Vagina (tissue), 2 donors: ENCODE measurements at places on chromosomes 12 and 14.

GRCh38 chr14:95380350-95381042 is 60.8 kb upstream of the CLMN start:
- no peak for DNase-seq

GRCh38 chr12:112167718-112168525 is 42.6 kb downstream of the TRAFD1 start:
- DNase-seq, result no peak

DNA sequence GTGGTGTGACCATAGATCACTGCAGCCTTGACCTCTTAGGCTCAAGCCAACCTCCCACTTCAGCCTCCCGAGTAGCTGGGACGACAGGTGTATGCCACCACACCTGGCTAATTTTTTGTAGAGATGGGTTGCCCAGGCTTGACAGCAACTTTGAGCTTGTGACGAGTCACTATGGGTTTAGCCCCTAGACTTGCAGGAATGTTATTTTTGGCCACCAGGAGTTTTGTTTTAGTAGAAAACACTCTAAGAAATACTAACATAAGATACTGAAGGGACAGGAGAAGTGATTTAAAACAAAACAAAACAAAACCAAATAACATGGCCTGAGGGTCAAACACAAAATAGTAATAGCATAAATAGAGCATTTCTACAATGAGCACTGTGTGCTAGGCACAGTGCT is 26.4 kb downstream of the SETD3 start:
- DNase-seq, result no peak

GRCh38 chr12:2834581-2835491 is at the start of gene NRIP2:
Gene NRIP2 (minus strand): TSS chr12:2835035. CDS start chr12:2834983, 52 bp downstream.
- DNase-seq, result peak; percentile 83

DNA sequence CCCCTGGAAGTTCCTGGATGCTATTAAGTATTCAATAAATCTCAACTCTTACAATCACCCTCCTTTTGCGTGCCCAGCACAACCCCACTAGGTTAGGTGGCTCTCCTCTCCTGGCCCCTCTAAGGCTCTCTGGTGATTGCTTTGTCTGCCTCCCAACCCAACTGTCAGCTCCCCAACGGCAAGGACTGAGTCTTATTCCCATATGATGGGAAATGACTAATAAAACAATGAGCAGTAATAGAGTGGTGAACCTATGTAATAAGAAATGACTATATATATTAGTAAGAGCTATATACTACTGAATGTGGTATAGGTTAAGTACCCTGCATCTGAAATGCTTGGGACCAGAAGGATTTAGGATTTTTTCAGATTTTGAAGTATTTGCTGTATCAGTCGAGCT is 8.1 kb downstream of the APPL2 start:
- no peak for DNase-seq

DNA sequence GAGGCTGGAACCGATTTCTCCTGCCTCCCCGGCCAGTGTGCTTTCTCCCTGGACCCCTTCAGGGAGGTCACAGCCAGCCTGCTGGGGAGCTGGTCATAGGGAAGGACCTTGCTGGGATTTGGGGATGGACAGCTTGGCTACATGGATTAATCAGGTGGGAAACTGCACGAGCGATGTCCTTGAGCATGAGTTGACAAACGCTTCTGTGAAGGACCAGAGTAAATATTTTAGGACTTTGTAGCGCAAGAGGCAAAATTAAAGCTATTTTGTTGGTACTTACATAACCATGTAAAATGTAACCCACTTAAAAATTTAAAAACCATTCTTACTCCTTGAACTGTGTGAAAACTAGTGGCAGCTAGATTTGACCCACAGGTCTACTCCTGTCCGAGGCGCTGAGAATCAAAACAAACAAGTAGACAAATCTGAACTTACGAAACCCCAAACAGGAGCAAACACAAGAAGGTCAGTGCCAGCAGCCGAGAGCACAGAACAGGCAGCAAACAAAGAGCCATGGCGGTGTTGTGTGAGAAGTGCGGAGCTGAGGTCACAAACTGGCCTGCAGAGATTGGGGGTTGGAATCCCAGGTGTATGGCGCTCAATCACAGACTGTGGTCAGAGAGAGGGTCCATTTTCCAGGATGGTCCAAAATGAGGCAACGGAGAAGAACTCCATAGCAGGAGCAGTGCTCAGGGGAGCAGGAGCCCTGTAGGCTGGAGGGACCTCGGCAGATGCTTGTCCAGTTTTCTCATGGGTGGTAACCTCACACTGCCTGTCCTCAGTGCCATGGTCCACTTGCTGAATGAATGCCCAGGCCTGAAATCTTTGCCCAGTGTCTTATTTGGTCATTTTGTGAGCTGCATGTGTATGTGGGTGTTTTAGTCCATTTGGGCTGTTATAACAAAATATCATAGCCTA is 79.2 kb upstream of the CLMN start:
- DNase-seq, result no peak

DNA sequence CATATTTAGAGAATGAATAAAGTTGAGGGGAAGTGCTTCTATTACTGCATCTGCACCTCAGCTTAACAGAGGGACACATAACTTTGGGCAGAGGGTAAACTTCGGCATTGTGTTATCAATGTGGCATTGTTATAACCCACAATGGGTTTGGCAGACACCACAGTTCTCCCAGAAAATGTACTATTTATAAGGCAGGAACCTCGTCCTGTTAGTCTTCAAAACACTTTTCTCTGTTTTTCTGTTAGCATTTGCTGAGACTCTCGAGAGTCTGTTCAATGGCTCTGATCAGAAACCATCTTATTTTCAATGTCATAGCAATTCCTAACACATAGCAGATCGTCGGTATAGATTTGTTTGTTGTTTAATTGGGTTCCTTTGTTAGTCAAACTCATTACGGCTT is 13.9 kb downstream of the PPP1R36 start:
- no peak for DNase-seq

DNA sequence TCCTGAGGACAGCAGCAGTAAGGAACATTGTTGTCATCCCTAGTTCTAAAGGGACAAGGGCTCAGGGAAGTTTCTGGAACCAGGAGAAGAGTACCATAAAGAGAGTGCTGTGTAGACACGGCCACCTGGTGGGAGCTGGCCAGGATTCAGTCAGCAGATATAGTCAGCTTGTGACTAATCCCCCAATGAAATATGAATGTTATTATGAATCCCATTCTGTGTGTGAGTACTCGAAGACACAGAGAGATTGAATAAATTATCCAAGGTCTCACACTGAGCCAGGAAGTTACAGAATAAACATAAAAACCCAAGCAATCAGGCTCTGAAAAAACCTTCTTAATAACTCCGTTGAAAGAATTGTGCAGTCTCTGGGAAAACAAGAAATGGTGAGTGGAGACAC is 1359.5 kb downstream of the AACS start:
- no peak for DNase-seq

- DNase-seq, result no peak
Observed at GRCh38 chr14:52596320-52596719, 43.7 kb downstream of the GPR137C start.

DNA sequence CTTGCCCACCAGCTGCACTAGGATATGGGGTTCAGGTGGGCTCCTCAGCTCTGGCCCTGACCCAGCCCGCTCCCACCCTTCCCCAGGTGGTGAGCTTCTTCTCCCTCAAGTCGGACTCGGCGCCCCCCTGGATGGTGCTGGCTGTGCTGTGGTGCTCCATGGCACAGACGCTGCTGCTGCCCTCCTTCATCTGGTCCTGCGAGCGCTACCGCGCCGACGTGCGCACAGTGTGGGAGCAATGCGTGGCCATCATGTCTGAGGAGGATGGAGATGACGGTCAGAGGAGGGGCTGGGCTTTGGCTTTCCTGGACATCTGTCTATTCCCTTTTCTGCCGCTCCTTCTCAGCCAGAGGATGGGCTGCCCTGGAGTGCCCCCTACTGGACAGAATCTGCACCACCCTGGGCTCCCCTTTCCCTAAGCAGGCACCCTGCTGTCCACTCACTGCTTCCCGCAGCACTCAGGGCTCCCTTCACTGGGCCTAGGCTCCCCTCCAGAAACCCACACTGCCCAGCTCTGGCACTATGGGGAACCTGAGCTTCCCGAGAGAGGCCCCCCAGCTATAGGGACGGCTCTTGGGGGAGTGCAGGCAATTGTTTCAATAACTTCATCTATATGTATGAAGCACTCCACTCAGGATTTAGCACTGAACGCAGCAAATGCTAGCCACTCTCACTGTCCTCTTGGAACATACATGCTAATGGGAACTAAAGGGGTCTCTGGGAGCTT is 2.6 kb upstream of the P3H3 start:
- no peak for DNase-seq

DNA sequence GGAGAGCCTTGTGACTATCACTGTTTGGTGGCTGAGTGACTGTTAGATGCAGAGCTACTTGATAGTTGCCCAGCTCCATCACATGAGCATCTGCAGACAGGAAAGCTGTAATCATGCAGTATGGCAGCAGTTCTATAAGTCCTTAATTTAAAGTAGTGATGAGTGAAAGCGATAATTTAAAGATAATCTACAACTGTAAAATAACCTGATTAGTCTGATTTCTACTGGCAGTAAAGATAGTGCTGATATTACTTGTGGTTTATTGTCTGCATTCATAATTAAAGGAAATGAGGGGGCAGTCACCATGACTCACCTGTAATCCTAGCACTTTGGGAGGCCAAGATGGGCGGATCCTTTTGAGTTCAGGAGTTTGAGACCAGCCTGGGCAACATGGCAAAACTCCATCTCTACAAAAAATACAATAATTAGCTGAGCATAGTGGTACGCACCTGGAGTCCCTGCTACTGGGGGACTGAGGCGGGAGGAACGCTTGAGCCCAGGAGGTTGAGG is 41.2 kb upstream of the PLEKHD1 start:
- DNase-seq, result no peak

- DNase-seq, result no peak
Observed at GRCh38 chr12:107983756-107984472, 145.2 kb upstream of the WSCD2 start.
